ENCODE measurements at places on chromosomes 4 and X.
A peak's percentile ranks its signal among the peaks of the same experiment; 100 is the strongest.

- no peak for DNase-seq
Observed at GRCh38 chrX:2696698-2697215, 5.7 kb downstream of the CD99 start.

DNA sequence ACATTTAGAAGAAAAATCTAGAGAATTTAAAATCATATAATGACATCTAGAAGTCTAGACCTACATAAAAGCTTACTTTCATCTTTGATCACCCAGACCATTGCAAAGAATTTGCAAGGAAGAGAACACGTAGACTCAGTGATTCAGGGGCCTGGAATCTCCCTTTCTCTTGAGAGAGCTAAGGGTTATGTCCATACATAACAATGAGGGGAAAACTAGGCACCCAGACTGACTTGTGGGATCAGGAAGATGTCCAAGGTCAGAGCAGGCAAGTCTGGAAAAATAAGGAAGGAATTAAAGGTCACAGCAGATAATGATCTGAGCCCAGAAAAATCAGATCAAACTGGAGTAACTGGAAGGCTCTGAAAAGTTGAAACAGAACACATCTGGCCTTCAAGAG lies 198.4 kb upstream of the SFRP2 start:
- DNase-seq, result no peak

GRCh38 chrX:19133784-19134183 lies 11.5 kb upstream of the ADGRG2 start:
- no peak for DNase-seq

DNA sequence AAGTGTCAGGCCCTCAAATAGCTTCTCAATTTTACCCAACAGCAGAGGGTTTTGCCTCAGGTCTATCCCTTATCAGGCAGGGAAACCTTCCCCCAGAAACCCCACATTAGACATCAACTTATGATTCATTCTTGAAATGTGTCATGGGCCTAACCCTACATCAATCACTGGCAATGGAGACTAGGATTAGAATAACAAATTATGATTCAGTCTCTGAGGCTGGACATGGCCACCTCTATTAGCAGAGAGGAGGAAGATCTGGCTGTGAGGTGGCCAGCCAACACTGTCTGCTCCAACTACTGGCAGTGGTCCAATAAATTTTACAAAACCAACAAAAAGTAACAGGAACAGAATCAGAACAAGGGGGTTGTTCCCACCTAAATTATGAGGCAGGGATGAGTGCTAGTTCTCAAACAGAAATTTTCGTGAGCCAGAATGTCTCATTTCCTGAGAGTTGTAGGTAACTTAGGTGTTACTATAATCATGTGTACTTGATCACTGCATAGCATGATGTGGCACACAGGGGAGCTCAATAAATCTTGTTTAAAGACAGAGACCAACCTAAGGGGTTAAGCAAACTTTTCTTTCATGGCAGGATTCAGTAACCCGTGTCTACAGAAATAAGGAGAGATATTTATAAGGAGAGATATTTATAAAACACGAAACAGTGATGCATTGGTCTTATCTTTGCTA lies 126.8 kb downstream of the NFKB1 start:
- DNase-seq, result no peak

DNA sequence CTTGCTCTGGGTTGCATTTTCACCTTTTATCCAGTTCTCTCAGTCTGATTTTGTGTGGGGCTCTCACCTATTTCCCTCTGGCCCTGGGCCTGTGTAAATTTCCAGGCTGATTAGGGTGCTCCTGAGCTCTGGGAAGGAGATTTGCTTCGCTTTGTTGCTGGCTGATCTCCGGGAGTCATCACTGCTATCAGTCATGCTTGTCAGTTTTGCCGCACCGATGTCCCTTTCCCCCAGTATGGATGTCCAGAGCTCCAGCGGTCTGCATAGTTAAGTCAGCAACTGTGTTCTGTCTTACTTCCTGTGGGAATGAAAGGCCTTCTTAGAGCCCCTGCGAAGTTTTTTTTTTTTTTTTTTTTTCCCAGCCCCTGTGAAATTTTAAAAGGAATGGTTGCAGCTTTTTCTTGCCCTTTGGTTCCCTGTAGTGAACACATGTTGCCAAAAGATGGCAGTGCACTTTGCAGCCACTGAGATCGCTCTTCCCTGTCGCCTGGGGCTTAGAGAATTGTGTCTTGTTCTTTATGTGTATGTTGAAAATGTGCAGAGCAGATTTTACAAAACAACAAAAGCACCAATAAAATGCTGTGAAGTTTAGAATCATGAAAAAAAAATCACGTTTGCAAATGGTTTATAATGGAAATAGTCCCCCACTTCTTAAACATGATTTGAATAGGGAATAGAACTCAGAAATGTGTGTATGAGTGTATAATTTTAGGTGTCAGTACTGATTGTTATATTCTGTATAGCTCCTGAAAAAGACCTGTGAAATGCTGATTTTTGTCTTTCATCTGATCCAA lies 109.1 kb upstream of the SLC4A4 start:
- peak; percentile 42 for DNase-seq

- DNase-seq, result no peak
Observed at GRCh38 chrX:10231461-10231860, 74.7 kb downstream of the CLCN4 start.

- DNase-seq, result no peak
Observed at GRCh38 chrX:70480660-70481018, 36.0 kb downstream of the DLG3 start.

DNA sequence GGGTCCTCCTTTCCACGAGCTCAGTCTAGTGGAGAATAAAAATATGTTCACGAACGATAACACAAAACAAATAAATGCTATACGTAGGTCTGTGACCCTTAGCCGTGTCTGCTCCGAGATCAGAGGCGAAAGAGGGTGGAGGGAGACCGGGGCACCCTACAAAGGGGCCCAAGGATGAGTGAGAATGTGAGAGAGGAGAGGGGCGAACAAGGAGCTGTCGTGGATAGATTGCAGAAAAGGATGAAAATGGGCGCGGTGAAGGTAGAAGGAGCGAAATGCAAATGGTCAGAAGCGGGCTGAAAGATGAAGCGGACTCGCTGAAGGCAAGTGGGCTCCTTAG lies 6.2 kb upstream of the ZBTB33 start:
- no peak for DNase-seq

DNA sequence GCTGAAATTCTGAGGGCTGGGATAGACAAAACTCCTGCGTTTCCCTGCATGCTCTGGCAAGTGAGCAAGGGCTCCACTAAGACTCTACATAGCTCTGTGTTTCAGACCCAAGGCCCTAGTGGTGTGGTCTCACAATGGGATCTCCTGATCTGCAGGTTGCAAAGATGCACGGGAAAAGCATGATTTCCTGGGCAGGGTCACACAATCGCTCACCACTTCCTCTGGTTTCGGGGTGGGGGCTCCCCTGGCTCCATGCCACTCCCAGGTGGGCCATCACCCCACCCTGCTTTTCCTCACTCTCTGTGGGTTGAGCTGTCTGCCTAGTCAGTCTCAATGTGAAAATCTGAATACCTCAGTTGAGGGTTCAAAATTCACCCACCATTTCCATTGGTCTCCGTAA lies 111.5 kb downstream of the KLF8 start:
- no peak for DNase-seq

- DNase-seq, result no peak
Observed at GRCh38 chr4:48742412-48742811, 37.7 kb downstream of the FRYL start.

Data from upper lobe of left lung (tissue), 6 donors.